ENCODE measurements at places on chromosomes 11 and 22.

DNA sequence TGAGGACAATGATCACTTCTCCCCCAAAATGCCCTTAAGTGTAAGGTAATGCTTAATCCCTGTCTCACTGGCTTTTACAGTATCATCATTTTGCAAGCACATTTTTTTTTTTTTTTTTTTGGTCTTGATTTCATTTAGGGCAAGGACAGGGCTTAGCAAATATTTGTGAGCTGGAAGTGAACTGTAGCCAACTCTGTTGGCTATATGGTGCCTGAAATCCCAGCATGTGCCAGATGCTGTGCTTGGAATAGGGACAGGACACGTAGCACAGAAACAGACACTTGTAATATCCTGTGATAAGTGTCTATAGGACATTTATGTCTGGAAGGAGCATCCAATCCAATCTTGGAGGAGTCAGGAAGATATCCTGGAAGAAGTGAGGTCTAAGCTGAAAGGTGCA, 198.3 kb downstream of the NAV2 start:
- H3K4me1 ChIP-seq = no peaks in the 10 kb centered on the region

- H3K4me3 ChIP-seq = no peak overlapping the region
- H3K4me1 ChIP-seq = no peaks in the 10 kb centered on the region
- H3K27me3 ChIP-seq = no peaks in the 10 kb centered on the region
- no peak for DNase-seq
- H3K27ac ChIP-seq = no peak overlapping the region
Measured at GRCh38 chr11:107176148-107177105, 158.2 kb upstream of the GUCY1A2 start.

GRCh38 chr11:57251491-57252104, 14.5 kb upstream of the APLNR start:
- no peak overlapping the region for H3K4me3 ChIP-seq
- no peaks in the 10 kb centered on the region for H3K36me3 ChIP-seq
- H3K4me1 ChIP-seq = peaks cover 4% of the 10 kb centered on the region

DNA sequence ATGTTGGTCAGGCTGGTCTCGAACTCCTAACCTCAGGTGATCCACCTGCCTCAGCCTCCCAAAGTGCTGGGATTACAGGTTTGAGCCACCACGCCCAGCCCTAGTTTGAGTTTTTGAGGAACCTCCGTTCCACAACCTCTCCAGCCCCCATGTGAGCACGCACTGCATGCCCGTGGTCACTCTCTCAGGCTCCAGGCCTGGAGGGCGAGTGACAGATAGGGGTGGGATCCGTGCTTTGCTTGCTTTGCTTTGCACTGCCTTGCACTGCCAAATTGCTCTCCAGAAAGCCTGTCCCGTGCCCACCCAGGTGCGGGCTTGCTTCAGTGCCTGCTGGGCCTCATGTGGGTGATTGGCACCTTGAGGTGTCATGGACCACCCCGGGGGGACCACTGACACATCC, 29.9 kb downstream of the FGF4 start:
- no peaks in the 10 kb centered on the region for H3K4me1 ChIP-seq
- no peaks in the 10 kb centered on the region for H3K27me3 ChIP-seq
- no peak overlapping the region for H3K27ac ChIP-seq
- no peaks in the 10 kb centered on the region for H3K36me3 ChIP-seq
- DNase-seq = no peak

DNA sequence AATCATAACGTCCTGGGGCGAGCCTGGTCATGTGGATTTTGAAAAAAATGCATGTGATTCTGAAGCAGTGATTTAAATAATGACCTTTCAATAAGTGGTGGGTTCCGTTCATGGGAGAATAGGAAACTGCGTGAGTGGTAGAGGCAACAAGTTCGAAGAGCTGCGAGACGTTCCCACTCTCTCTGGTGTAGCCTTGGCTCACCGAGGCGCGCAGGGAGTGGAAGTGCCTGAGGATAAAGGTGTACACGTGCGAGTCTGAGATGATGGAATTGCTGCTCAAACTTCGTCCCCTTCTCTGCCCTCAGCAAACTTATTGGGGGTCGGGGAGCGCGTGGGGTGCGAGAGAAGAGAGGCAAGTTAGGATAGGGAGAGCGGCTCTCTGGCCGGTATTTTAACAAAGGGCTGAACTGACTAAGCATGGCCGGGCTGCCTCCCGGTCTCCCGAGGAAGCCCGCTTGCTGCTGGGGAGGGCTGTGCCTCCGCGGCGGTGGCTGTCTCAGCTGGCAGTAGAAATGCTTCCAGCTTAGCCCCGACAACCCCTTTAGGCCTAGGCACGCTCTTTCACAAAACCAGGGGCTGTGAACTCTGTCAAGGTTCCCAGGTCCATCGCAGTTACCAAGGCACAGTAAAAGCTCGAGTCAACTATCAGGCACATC, 875 bp upstream of the STT3A start:
- peak; percentile 47 for DNase-seq
- H3K4me3 ChIP-seq = peak overlapping the region; percentile 78
- H3K27me3 ChIP-seq = no peaks in the 10 kb centered on the region
- H3K36me3 ChIP-seq = no peaks in the 10 kb centered on the region

- H3K4me3 ChIP-seq = no peak overlapping the region
- no peak for DNase-seq
- no peaks in the 10 kb centered on the region for H3K4me1 ChIP-seq
Measured at GRCh38 chr11:18056561-18057181, 10.6 kb upstream of the TPH1 start.

DNA sequence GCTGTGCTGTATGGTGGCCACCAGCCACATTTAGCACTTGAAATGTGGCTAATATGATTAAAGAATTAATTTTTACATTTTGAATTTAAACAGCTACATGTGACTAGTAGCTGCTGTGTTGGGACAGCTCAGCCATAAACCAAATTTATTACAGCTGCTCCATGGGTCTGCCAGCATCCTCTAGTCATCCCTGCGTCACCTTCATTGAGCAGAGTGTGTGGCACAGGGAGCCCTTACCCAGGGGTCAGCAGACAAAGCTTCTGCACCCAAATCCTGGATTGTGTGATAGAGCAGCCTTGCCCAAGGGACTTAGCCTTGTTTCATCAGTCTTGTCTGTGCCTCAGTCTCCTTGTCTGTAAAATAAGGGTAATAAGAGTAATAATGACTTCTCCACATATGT, 19.4 kb upstream of the ACCSL start:
- H3K36me3 ChIP-seq = no peaks in the 10 kb centered on the region
- no peaks in the 10 kb centered on the region for H3K4me1 ChIP-seq
- no peak overlapping the region for H3K4me3 ChIP-seq
- H3K27ac ChIP-seq = no peak overlapping the region

DNA sequence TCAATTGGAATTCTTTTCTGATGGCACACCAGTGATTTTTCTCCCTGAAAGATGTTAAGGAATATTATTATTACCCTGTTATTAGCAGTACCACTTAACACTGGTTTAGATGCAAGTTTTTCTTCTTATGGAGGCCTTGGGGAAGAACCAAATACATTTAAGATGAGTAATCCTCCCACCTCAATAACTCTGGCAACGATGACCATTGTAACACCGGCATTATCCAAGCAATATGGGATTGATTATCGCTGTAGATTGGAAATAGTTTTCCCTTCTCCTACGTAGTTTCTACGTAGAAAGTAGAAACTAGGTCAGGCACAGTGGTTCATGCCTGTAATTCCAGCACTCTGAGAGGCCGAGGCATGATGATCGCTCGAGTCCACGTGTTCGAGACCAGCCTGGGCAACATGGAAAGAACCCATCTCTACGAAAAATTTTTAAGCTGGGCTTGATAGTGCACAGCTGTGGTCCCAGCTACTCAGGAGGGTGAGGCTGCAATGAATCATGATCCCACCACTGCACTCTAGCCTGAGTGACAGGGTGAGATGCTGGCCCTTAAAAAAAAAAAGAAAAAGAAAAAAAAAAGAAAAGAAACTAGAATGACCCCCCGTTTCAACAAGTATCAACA, 45.5 kb downstream of the PACSIN2 start:
- H3K27me3 ChIP-seq = no peaks in the 10 kb centered on the region
- H3K27ac ChIP-seq = no peak overlapping the region
- H3K4me3 ChIP-seq = no peak overlapping the region
- H3K36me3 ChIP-seq = no peaks in the 10 kb centered on the region

DNA sequence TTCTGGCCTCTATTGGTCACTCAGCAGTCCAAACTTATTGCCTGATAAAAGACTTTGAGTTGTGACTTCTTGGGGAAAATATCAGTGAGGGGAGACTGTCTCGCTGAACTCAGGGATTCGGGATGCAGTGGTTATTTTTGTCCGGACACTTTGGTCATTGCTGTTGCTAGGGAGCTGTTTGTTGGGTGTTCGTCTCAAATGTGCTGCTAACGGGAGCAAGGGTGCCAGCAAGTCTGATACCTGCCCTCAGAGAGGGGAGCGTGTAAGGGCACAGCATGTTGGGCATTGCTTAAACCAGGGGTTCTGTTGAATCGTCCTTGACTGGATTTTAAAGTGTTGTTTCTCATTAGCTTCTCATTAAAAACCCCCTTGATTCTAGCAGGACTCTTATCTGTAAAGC, 49.2 kb upstream of the SLC25A18 start:
- no peak overlapping the region for H3K4me3 ChIP-seq
- H3K27ac ChIP-seq = no peak overlapping the region
- DNase-seq = no peak
- H3K27me3 ChIP-seq = no peaks in the 10 kb centered on the region
